ENCODE measurements at places on chromosomes 16 and 17.

DNA sequence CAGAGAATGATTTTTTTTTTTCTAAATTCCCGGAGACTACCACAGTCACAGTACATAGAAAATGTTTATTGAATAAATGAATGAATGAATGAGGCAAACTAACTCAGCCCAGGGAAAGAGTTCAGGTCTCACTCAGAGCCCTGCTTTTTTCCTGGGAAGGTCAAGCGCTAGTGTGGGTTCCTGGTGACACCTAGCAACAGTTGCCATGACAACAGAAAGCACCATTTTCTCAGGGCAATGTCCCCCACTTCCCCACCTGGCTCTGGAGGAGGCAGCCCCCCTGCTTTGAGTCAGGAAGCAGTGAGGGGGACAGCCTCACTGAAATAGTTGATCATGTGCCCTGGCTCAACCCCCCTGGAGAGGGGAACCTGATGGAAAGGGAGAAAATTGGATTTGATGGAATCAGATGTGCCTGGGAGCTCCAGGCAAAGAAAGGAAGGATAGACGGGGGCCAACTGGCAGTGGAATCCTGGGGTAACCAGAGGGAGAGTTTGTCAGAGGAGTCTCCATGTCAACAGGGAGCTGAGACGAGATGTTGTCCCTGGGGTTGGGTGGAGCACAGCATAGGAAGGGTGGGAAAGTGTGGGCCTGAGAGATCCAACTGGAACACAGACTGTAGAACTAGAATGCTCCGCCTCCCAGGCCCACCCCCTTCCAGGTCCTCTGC lies 242.2 kb upstream of the CCL2 start:
- DNase-seq, result no peak

- no peak for DNase-seq
Measured at GRCh38 chr16:58413359-58413758, 21.1 kb downstream of the GINS3 start.

GRCh38 chr16:85716680-85717038 lies 27.9 kb upstream of the GINS2 start:
- DNase-seq, result no peak

GRCh38 chr16:80631581-80631980 lies 90.8 kb downstream of the DYNLRB2 start:
- DNase-seq, result no peak

GRCh38 chr16:68251832-68252231 lies 6.7 kb downstream of the PLA2G15 start:
- no peak for DNase-seq

- DNase-seq, result no peak
Measured at GRCh38 chr16:55386534-55387296, 62.7 kb downstream of the IRX6 start.

Measured in activated T-helper 1 cell treated with anti-CD3 and anti-CD28 coated beads, Interleukin-2, amount 50 U/mL, for 16 hours (primary cell).